ENCODE measurements at places on chromosomes 4 and X.

- no peak for DNase-seq
These were observed 2.7 kb downstream of the ARHGEF6 start for GRCh38 chrX:136778020-136778419.

DNA sequence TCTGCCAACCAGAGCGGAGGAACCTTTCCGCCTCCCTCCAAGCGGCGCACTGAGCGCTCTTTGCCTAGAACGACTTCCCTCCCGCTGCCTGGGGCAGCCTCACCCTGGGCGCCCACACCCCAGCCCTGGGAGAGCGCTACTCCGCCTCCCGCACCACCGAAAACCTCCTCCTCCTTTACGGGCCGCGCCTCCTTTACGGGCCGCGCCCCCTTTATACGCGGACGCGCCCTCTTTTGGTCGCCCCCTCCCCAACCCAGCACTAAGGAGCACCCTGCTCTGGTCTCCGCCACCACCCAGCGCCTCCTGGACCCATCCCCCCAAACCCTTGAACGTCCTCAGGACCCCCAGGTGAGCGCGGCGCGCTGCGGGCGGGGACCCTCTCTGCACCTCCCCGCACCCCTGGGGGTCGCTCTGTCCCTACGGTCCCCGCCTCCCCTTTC lies 586 bp upstream of the NSG1 start:
- DNase-seq: no peak

DNA sequence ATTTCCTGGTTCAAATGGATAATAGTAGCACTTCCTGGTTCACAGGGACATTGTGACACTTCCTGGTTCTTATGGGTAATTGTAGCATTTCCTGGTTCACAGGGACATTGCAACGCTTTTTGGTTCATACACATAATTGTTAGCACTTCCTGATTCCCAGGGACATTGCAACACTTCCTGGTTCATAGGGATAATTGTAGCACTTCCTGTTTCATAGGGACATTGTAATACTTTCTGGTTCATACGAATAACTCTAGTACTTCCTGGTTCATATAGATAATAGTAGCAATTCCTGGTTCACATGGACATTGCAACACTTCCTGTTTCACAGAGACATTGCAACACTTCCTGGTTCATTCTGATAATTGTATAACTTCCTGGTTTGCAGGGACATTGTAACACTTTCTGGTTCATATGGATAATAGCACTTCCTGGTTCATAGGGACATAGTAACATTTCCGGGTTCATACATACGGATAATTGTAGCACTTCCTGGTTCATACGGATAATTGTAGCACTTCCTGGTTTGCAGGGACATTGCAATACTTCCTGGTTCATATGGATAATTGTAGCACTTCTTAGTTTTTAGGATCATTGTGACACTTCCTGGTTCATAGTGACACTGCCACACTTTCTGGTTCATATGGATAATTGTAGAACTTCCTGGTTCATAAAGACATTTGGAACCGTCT lies 61.6 kb upstream of the CD99 start:
- peak; percentile 60 for DNase-seq

GRCh38 chr4:1799387-1800375 lies 6.6 kb downstream of the FGFR3 start:
- no peak for DNase-seq

- DNase-seq: no peak
These were observed 33.5 kb downstream of the MAPK10 start for GRCh38 chr4:86326400-86326799.

DNA sequence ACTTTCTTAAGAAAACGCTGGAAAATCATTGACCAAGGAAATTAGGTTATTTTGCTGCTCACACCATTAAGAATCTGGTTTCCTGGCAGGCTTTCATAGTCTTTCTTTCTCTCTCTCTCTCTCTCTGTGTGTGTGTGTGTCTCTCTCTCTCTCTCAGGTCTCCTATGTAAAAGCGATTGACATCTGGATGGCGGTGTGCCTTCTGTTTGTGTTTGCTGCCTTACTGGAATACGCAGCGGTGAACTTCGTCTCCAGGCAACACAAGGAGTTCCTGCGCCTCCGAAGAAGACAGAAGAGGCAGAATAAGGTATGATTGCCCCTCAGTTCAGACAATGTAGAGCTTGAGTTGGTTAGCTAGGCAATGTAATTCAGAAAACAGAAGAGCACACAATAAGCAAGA lies 161.2 kb downstream of the GLRA2 start:
- DNase-seq: no peak

- DNase-seq: peak; percentile 17
These were observed at the start of gene SYNPO2 for GRCh38 chr4:118888666-118889311. Gene SYNPO2, plus strand, starts transcription at chr4:118888854. Its CDS starts 183 bp downstream, at chr4:118889037.

DNA sequence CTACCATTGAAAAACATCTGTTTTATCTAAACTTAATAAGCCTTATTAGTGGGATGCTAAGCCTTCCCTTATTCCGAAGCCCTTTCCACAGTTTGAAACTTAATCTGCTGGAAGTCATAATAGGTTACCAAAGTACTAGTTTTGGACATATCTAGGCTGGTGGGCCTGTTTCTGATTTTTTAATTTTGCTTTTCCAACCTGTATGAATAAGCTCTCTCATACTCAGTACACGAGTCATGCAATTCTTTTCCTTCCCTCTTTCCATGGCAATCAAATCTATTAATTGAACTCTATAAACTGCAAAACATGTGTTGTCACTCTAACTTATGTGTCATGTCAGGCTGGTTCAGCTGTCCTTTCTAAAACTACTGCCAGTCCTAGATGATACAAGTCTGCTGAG lies 91.0 kb downstream of the AMMECR1 start:
- no peak for DNase-seq

- DNase-seq: no peak
These were observed 71.3 kb downstream of the HTRA3 start for GRCh38 chr4:8340781-8341241.

DNA sequence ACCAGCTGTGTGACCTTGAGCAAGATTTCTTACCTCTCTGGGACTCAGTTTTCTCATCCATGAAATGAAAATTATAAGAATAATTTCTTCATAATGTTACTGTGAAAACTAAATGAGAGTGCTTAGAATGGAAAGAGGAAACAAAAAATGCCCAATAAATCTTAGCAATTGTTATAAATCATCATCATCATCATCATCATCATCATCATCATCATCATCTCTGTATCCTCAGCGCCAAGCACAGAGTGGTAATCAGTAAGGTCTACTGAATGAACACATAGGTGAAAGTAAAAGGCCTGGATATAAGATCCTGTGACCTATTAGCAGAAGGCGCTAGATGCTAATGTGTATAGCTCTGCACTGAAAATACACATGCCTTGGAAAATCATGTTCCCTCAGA lies 6.8 kb upstream of the STARD8 start:
- DNase-seq: no peak

DNA sequence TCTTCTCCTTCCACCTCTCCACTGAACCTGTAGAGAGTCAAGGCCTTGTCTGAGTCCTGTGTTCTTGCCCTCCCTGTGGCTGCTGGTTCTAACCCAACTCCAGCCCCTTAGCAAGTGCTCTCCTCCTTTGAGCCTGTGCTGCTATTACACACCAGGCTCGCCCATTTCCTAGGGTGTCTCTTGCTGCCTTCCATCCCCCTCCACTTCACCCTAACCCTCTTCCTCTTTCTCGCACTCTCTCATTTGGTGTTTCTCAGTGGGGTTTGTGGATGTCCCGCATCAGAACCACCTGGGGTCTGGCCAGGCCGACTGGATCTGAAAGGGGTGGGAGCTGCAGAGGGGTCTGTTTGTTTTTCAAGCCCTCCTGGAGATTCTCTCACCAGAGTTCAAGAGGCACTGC lies 156.7 kb downstream of the SPRY1 start:
- DNase-seq: peak; percentile 7

DNA sequence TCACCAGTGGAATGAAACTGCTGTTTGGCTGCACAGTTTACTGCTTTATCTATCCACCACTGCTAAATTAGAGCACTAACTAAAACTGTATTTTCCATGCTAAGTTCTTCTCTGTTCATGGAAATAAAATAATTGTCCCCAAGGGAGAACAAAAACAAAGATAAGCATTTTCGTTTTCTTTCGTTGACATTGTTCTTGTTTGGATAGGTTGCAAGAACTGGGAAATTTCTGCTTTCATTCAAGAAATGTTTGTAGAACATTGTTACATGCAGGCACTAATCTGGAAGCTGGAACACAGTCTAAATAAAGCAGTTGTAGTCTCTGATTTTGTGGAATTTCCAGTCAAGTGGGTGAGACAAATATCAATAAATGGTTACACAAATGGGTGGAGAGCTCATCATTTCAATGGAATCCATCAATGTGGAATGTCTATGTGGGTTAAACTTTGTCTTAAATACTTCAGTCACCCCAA lies 5.8 kb upstream of the CXCL8 start:
- no peak for DNase-seq

DNA sequence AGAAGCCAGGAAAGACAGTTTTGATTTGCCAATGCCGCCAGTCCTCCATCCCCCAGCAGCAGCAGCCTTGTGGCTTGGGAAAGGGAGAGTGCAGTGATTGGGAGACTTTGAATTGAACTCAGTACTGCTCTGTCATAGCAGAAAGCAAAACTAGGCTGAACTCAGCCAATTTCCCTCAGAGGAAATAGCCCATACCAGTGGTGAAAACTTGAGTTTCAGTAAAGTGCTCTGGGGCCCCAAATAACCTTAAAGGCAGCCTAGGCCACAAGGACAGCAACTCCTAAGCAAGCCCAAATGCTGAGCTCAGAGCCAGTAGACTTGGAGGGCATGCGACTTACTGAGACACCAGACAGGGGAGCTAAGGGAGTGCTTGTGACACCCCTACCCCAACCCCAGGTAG lies 2.0 kb upstream of the PROM1 start:
- DNase-seq: no peak

DNA sequence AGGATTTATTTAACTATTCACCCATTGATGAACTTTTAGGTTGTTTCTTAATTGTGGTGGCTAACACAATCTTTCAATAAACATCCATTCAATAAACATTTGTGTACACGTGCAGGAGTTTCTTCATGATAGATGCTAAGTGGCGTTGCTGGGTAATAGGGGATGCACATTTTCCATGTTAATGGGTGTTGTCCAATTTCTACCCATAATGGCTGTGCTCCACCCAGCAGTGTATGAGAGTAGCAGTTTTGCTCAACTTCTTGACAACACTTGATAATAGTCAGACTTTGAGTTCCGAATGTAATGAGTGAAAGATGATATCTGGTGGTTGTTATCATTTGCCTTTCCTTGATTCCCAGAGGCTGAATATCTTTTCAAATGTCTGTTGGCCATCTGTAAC lies 104.7 kb downstream of the NHSL2 start:
- no peak for DNase-seq

- no peak for DNase-seq
These were observed 4.7 kb upstream of the SRPK3 start for GRCh38 chrX:153776120-153776599.

GRCh38 chr4:12319765-12320164 lies 891.1 kb upstream of the HS3ST1 start:
- no peak for DNase-seq

GRCh38 chrX:155148724-155149537 lies 67.3 kb upstream of the VBP1 start:
- peak; percentile 37 for DNase-seq

DNA sequence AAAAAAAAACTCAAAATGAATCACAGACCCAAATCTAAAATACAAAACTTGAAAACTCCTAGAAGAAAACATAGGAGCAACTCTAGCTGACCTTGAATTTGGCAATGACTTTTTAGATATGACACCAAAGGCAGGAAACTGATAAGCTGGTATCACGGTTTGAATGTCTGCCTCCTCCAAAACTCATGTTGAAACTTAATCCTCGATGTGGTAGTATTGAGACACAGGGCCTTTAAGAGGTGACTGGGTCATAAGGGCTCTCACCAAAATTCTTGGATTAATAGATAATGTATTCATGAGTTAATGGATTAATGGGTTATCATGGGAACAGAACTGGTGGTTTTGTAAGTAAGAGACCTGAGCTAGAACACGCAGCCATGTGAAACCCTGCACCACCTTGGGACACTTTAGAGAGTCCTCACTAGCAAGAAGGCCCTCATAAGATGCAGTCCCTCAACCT lies 40.5 kb downstream of the FRYL start:
- no peak for DNase-seq

DNA sequence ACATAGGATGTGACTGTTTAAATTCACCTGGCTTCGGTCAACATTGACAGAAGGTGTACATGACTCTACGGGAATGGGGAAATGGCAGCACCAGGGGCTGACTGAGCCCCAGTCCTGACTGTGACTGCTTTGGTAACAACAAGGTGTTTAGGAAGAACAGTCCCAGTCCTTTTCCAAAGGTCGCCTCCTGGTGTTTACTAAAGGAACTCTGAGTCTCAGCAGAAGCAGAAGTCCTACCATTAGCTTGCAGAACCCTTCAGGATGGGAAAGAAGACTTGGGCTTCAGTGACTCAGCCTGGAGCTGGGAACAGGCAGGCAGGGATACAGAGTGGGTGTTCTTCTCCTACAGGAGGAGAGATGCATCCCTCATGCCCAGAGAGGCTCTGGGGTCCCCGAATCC lies 103.3 kb downstream of the MGST2 start:
- peak; percentile 57 for DNase-seq

DNA sequence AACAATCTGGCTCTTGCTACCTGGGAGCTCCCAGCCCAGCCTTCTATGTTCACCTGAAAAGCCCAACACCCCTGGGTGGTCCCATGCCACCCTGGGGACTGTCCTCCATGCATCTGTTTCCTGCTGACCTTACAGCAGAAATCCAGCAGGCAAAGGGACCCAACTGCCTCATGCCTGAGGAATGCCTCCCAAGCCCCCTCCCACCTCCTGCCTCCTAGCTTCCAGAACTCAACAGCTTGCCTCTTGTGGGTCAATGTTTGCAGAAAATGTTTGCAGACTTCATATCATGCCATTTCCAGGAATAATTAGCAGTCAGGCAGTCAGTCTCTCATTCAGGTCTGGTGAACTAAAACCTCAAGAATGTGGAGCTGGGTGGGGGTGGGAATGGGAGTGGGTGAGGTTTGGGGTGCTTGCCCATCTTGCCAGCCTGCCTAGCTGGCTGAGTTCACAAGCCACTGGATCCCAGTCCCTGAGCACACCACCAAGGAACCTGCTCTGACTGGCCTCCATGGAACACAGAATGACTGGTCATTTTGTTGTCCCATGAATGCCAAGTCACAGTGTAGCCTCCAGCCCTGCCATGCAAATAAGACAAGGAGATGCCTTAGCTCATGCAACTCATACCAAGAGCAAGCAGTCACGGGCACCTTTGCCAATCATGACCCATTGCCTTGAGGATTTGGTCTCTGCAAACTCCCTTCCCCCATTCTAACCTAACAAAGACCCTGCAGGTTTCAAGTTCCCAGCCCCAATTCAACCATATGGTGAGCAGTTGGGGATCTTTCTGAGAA lies 12.1 kb upstream of the PLAC1 start:
- DNase-seq: no peak

GRCh38 chr4:7854697-7855370 lies 84.8 kb downstream of the AFAP1 start:
- no peak for DNase-seq

- DNase-seq: no peak
These were observed 53.5 kb upstream of the IL21 start for GRCh38 chr4:122674371-122674770.

GRCh38 chr4:78313754-78314120 lies 237.8 kb upstream of the ANXA3 start:
- DNase-seq: no peak

GRCh38 chr4:69589884-69590283 lies 49.6 kb downstream of the UGT2A2 start:
- DNase-seq: no peak
